ENCODE measurements at places on chromosomes 2 and 18.

GRCh38 chr18:50947899-50948298, 19.9 kb upstream of the ELAC1 start:
- no peak for DNase-seq

DNA sequence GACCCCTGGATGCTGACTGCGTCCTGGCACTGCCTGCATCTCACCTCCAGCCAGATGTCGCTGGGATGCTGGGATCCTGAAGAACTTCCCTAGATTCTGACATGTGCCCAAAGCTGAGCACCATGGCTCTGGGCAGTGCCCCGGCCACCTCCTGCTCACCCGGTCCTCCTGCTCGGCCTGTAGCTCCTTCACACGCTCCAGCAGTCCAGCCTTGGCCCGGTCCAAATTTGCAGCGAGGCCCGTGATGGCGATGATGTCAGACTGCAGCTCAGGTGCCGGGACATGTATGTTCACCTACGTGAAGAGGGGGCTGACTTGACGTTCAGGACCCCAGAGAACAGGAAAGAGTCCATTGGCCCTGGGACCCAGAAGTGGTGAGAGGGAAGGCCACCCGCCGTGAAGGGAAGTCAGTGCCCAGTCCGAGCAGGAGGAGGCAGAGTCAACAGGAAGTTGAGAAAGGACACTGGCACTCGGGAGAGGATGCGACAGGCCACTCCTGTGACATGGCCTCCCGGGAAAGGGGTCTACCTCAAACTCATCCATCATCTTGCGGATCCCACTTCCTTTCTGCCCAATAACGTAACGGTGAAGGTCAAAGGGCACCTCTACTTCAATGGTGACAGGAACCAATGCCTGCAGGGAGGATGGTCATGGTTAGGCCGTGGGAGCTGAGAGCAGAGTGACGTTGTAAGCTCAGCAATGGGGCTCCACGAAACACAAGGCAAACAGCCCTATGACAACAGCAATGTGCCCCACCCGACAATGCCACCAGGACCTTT, 46.7 kb downstream of the ANO7 start:
- DNase-seq = no peak

- DNase-seq = no peak
These were observed 1140.6 kb upstream of the LRRTM1 start for GRCh38 chr2:81445176-81445575.

GRCh38 chr18:9943311-9943710, 29.5 kb downstream of the VAPA start:
- no peak for DNase-seq

DNA sequence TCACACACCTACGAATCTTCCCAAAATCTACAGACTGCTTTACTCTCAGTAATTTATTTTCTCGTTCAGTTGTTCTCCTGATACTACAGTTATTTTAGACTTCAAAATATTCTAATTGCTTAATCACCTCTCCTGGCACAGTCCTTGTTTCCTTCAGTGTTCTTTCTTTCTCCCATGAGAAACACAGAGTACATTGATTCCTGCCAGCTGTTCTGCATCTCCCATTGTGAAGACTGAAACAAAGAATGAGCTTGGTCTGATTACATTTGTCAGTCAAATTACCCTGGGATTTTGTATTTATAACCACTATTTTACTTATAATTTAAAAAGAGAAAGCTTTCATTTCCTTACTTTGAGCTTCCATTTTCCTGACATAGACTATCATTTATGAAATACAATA, 63.9 kb upstream of the TANK start:
- no peak for DNase-seq

GRCh38 chr18:56139372-56139771, 499.0 kb downstream of the TXNL1 start:
- no peak for DNase-seq
